ENCODE measurements at places on chromosomes 6 and 20.

DNA sequence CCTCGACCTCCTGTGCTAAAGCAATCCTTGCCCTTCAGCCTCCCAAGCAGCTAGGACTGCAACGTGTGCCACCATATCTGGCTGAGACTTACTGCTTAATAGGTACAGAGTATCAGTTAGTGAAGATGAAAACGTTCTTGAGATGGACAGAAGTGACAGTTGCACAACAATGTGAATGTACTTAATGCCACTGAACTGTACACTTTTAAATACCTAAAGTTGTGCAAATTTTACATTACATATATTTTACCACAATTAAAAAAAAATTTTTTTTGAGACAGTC is 25.9 kb downstream of the NUDT3 start:
- DNase-seq = no peak

DNA sequence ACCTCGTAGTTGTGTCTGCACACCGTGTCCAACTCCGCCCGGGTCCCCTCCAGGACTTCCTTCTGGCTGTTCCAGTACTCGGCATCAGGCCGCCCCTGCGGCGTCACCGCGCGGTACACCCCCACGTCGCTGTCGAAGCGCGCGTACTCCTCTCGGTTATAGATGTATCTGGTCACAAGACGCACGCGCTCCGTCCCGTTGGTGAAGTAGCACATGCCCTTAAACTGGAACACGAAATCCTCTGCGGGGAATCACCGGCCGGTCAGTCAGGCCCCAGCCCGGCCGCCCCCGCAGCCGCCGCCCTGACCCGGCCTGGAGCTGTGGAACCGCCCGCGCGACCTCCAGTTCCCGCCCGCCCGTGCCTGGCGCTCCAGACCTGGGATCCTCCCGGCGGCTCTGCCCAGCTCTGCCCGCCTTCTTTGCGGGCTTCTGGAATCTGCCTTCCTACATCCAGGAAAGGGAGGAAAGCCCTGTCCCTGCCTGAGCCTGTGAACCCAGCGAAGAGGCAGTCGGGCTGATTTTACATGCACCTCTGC is 1.6 kb downstream of the HLA-DQB1 start:
- no peak for DNase-seq

DNA sequence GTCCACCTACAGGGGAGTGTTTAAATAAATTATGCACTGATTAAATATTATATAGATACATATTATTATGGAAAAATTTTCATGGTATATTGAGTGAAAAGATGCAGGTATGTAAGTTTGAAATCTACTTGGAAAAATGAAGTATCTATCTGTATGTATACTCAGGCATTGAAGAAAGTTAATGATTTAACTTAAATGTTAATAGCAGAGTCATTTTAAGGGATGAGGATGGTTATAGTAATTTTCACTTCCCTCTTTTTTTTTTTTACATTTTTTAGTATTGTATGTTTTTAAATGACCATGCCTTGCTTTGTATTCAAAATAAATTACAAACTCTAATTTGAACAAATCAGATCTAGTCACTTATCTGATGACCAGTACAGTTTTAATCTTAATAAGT is 43.2 kb upstream of the NOTCH4 start:
- DNase-seq = no peak

DNA sequence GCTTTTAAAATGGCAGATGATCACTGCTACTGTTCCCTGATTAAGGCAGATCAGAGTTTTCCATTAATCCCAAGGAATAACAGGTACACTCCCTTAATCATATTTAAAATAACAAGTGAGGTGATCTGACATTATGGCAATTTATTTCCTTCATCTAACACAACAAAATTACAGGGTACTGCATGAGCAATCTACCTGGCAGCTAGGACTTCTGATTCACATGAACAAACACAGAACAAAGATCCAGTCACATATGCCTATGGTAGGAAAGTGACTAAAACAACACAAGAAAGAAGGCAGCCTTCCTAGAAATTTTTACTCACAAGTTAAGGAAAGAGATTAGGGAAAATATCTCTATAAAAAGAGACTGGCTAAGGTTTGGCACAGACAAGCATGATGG is 33.2 kb downstream of the MAP7 start:
- DNase-seq = no peak

DNA sequence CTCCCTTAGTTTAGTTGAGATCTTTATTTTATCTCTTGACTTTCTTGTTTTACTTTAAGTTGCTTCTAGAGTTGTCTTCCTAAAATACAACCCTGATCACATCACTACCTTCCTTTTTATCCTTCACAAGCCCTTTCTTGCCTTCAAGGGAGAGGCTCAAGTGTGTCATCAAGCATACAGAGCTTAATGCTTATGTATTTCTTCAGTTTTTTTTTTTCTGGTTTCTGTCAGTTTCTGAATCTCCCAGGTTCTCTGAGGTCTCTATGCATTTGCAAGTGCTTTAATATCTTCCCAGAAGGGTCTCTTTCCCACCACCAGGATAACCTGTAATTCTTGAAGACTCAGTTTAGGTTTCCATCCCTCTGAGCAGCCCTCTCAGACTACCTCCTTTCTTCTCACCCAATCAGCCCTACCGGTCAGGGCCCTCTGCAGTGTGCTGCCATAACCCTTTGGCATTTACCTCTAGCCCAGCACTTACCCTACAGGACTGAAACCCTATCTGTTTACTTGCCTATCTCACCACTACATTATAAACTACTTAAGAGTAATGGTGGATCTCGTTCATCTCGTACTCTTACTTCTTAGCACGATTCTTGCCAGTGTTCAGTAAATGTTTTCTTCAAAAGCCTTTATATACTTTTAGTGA is 36.9 kb downstream of the EYA4 start:
- no peak for DNase-seq

DNA sequence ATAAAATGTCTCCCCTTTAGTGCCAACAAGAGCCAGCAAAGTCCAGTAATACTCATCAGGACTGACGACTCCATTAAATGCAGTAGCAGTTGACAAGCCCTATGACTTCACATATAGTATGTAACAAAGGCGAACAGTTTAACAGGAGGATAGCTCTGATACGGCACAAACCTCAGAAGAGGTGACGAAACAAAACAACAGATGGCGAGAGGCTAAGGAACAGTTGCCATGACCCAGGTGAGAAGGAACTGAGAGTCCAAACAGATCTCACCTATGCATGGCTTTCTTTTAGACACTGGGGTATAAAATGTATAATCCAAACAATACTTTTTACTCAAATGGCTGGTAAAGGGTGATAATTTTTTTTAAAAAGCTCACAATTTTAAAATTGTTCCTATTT is 37.1 kb downstream of the SYNE1 start:
- DNase-seq = no peak

DNA sequence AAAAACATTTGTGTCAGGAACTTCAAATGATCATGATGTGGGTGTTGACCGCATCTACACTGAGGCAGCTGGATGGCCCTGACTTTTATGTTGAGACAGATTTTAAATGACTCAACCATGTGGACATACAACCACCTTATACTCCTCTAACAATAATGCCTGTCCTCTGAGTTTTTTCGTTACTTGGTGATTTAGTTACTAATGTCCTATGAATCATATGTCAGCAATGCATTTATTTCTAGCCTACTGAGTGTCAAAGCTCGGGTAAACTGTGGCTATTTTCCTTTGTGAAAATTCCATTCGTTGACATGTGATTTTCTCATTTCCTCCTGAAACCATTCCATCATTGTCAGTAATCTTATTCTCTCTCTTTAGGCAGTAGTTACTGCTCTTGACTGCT is 38.9 kb upstream of the NKX2-4 start:
- no peak for DNase-seq

- no peak for DNase-seq
Observed at GRCh38 chr6:78911218-78911940, 44.0 kb downstream of the IRAK1BP1 start.

DNA sequence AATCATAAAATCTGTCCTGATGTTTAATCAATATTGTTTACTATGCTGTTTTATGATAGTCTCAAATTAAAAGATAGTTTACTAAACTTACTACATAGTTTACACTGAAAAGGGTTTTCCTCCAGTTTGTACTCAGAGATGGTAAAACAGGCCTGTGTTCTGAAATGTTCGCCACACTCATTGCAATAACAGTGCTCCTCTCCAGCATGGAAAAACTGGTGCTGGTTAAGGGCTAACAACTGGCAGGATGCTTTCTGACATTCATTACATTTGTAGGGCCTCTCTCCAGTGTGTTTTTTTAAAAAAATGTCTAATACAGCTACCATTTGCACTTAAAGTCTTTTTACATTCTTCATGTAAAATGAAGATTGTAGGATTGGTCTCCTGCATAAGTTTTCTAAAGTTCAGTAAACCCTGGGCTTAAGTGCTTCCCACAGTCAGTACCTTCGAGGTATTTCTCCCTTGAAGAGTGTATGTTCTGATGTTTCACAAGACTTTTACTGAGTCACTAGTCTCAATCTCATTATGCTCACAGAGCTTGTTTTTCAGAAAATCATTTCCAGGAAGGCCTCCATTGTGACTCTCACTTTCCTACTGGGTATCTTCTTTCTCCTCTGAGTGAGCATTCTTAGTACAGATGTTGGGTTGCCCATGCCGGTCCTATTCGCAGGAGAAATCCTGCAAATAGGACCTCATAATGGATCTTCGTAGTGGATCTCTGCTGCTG is 8.7 kb upstream of the ZSCAN12 start:
- DNase-seq = no peak

GRCh38 chr20:3461911-3462677 is 8.7 kb upstream of the ATRN start:
- no peak for DNase-seq

DNA sequence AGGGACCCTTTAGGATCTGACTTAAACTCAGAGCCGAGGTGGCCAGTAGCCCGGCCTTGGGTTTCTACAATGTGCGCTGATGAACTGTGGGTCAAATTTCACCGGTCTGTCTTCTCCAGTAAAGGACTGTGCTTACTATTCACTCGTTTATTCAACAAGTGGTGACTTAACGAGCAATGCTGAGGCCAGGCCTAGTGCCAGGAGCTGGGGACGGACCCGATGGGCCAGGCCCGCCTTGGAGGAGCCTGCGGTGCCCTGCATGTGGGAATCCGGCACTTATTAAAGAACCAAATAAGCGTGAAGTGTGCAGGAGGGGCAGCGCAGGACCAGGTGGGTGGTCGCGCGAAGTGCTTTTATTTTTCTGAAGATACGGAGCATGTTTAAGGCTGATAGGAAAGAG is 24.0 kb downstream of the CTCFL start:
- DNase-seq = no peak

DNA sequence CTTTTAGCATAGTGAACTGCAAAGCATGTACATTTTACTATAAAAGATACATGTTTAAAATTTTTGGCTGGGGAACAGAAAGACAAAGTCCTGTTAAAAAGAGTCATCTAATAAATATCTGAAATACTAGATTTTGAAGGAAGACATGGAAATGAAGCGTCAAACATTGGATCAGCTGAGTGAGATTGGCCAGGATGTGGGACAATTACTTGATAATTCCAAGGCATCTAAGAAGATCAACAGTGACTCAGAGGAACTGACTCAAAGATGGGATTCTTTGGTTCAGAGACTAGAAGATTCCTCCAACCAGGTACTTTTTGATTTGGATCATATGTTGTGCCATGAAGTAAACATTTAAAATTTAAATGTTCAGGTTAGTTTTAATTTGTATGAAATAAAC is 162.3 kb downstream of the UTRN start:
- no peak for DNase-seq

- DNase-seq = no peak
Observed at GRCh38 chr6:163579111-163579879, 164.8 kb downstream of the QKI start.

- DNase-seq = no peak
Observed at GRCh38 chr6:25441663-25442270, 162.6 kb downstream of the CARMIL1 start.

DNA sequence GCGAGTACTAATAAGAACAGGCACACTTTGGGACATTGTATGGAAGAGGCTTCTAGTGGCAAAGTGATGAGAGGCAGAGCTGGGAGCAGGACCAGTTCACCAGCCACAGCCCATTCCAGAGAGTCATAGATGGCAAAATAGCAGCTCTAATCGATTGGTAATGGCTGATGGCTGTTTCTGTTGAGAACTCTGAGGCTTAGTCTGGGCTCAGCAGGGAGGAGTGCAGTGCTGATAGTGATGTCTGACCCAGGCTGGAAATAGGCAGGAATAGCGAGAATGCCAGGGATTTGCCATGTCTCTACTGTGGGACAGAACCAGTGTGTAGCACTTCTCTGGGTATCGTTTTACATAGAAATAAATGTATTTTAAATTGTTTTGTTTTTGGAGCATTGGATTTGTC is 620.0 kb upstream of the FLRT3 start:
- no peak for DNase-seq

DNA sequence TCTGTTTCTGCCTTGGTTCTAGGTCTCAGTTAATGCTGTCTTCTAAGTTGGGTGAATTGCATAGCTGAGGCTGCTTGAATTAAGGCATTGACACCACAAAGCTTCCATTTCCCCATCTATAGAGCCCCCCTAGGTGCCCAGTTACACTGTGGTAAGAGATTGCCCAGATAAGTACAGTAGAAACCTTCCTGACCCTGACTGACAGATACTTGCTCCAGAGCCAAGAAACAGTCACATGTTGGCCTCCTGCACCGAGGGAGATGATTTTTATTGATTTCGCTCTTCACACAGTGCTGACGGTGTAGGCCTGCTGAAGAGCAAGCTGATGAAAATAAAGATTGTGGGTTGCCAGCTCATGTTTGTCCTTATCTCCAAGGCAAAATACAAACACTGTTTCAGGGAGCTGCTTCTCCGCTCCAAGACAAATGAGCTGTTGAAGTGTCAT is 67.9 kb downstream of the TRMT11 start:
- DNase-seq = no peak

DNA sequence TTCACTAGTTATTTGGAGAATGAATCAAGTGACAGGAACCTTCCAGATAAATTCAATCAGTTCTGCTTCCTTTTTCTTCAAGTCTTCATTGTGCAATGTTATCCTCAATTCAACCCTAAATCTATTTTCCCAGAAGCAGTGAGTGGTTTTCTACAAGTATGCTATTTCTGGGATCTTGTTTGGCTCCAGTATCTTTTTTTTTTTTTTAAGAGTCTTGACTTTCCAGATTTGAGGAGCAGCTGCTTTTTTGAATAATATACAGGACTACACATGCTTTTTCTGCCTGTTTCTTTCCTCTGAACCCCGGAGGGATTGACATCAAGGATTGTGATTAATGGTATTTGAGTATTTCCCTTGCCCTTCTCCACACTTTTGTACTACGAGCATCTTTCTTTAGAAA is 339.2 kb upstream of the JAG1 start:
- no peak for DNase-seq

DNA sequence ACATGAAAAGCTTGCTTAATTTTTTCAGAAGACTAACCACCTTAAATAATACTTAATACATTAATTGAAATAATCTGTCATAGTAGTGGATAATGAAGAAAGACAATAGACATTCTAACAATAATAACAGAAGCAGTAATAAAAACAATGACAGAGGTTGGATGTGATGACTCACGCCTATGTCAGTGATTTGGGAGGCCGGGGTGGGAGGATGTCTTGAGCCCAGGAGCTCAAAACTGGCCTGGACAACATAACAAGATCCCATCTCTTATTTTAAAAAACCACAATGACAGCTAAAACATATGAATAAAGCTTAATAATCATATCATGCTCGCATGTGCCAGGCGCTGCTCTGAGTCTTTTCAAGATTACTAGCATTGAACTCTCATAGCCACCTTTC is 105.5 kb downstream of the IPCEF1 start:
- no peak for DNase-seq

GRCh38 chr20:57787151-57787989 is 77.6 kb upstream of the PMEPA1 start:
- no peak for DNase-seq
